ENCODE measurements at places on chromosomes 12 and 14. TPM values are rescaled to one million over a fixed set of nuclear protein-coding genes. Genes with fewer than 3 reads are reported as not detected.

ATF7IP gene
- total RNA-seq = 44.9 TPM

CCDC184 gene
- total RNA-seq = 0.53 TPM

EXD2 gene
- total RNA-seq = 21.9 TPM

MYF6 gene
- not detected for total RNA-seq

C12orf60 gene
- 0.89 TPM for total RNA-seq
